ENCODE measurements at places on chromosomes 4 and X. TPM values are rescaled to one million over a fixed set of nuclear protein-coding genes. Genes with fewer than 3 reads are reported as not detected.

Gene CLIC2
- 19.2 TPM for total RNA-seq

Gene SPANXA2
- not detected for total RNA-seq

Gene TDO2
- total RNA-seq: not detected

DNA sequence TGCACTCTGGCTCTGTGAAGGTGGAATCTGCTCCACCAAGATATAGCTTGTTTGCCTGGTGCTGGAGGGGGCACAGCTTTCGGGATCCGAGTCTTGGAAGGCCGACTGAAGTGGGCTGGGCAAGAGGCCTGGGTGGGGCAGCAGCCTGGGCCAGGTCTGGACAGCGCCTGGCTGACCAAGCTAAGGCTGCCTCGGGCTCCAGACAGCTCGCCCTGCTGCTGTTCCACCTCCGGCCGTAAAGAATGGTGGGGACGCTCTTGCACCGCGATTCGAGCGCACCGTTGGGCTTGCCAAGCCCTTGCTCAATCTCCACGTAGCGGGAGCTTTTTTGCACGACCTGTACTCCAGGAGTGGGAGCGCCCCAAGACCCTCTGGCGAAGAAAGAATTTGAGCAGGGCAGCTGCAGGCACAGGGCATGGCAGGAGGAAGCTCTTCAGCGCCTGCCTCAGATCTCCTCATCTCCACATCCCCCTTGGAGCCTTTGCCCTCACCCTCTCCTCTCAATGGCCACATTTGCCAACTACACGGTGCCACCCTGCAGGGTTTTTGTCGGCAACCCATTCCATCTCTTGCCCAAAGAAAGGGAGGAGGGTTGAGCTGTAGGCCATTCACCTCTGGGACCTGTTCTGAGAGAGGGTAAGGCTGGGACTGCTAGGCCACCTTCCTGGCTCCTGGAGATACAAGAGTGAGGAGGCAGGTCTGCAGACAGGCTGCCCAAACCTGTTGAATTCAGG, 18.9 kb downstream of the CNGA2 start:
- peak; percentile 73 for DNase-seq

DNA sequence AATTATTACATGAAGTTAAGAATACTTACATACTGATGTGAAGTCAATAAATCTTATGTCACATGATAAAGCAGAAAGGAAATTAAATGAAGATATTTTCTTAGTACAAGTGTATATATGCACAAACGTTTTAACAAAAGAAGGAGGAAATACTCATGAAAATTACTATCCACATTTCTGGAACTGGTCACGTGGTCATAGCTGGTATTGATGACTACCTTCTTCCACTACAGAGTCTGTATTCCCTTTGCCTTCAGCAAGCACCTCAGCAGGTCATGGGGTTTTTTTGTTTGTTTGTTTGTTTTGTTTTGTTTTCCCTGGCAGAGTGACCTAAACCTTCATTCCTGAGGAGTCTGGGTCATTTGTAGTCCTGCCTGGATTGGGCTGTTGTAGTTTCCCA, 174.9 kb upstream of the BANK1 start:
- DNase-seq: no peak

DNA sequence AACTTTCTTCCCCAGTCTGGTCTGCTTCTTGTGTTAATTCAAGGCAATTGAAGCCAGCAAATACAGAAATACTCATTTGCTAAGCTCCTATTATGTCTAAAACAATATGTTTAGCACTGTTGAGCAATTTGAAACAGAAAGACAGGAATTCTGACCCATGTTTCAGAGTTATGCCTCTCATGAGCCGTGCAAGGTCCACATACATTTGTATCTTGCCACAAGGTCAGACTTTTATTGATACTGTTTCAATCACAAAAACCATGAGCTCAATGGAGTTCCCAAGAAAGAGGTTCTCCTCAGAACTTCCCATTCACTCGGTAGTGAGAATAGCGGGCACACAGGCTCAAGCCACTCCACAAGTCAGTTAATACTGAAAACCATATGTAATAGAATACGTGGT, 47.6 kb upstream of the SPRY1 start:
- DNase-seq: no peak

- DNase-seq: no peak
These were observed 100.0 kb upstream of the DDX3X start for GRCh38 chrX:41233988-41234387.

GRCh38 chr4:78057600-78058550, 752 bp downstream of the FRAS1 start:
- DNase-seq: peak; percentile 25

GRCh38 chrX:135516376-135516775, 4.1 kb upstream of the INTS6L start:
- DNase-seq: no peak

GRCh38 chrX:103157496-103158316, 57.2 kb upstream of the BEX4 start:
- DNase-seq: peak; percentile 53

DNA sequence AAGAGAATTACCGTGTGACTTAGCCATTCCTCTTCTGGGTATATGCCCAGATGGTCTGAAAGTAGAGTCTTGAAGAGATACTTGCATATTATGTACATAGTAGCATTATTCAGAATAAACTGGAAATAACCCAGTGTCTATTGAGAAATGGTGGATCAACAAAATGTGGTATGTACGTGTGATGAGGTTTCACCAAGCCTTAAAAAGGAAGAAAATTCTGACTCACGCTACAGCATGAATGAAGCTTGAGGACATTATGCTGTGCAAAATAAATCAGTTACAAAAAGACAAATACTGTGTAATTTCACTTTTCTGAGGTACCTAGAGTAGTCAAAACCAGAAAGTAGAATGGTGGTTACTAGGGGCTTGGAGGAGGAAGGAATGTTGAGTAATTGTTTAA, 37.3 kb downstream of the GBA3 start:
- no peak for DNase-seq

- no peak for DNase-seq
These were observed 24.5 kb upstream of the TSR2 start for GRCh38 chrX:54415534-54416350.
